MCF 10A (cell line): ENCODE measurements at places on chromosomes 1 and 21. TPM values are rescaled to one million over a fixed set of nuclear protein-coding genes. Genes with fewer than 3 reads are reported as not detected.
A peak's percentile ranks its signal among the peaks of the same experiment; 100 is the strongest.

FABP3 gene
- total RNA-seq, result not detected in 2 replicates

DNA sequence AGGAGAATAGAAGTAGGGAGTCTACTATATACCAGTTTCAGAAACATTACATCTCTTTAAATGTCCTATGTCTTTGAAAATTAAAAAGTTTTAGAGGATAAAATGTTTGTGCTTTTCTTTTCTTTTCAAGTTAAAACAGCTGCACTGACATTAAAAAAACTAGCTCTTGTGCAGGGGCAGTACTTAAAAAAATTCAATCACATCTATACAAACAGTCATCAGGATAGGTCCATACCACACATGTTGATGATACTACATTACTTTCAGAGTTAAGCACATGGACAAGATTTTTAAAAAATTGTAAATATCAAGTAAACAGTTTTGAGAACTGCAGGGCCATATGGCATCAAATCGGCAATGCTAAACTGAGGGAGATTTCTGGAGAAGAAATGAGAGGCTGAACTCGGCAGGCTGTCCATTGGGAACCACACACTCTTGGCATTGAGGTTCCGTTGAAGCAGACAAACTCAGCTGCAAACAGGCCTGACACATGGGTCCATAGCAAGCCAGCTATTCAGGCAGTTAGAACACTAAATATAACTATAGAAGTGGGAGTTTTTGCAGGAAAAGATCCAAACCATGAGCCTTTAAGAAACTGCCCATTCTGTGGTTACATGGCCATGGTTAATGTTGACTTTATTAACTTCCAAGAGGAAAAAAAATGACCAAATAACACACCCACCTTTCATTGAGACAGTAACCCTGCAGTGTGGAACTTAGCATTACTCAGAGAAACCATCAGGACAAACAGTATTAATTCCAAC is 84.5 kb upstream of the BCL10 start:
- H3K36me3 ChIP-seq, result peaks cover 5% of the 10 kb centered on the region
- no peak overlapping the region for H3K27ac ChIP-seq
- peaks cover 10% of the 10 kb centered on the region for H3K4me1 ChIP-seq
- peak; percentile 19 for DNase-seq

DNA sequence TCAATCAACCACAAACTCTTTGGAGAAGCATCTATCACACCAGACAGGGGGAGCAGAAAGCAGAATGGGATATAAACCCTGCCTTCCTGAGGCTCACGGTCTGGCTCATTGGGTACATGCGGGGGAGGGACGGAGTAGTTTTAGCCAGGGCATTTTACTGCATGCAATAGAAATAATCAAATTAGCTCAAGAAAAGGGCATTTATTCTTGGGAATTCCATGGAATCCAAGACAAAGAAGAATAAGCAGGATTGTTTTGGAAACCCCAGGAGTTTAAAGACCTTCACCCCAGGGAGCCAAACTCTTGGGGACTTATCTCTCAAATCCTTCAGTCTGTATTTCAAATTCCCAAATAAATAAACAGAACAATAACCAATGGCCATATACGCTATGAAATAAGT is 5.2 kb upstream of the KAZN start:
- no peak for DNase-seq
- no peak overlapping the region for H3K27ac ChIP-seq
- peaks cover 39% of the 10 kb centered on the region for H3K27me3 ChIP-seq

DNA sequence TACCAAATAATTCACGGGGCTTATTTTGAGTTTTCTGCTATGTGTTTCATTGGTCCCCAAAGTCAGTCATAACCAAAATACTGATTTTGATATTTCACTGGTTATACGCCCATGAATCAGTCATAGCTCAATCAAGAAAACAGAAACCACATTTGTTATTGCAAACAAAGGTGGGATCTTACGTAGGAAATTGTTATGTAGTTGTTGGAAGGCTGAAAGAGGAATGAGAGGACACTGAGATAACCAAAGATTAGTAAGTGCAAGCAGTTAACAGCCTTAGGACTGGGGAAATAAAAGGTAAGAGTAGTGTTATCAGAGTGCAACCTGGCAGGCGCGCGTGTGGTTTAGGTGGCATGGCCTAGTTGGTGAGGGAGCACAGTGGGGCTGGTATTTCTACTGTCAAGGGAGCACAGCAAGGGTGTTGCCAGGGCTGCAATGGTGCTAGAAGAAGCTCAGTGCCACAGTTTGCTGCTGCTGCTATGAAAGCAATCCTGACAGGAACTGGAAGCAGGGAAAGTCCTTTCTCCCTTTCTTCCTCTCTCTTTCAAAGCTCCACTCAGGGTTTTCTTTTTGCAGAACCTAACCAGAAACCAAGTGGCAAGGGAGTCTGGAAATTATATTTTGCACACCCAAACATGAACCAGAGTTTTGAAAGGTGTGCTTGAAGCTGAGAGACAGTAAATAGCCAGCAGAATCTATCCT is 33.7 kb downstream of the RTCA start:
- DNase-seq, result no peak
- no peak overlapping the region for H3K27ac ChIP-seq
- no peak overlapping the region for H3K4me3 ChIP-seq
- H3K27me3 ChIP-seq, result no peaks in the 10 kb centered on the region
- H3K36me3 ChIP-seq, result no peaks in the 10 kb centered on the region

DNA sequence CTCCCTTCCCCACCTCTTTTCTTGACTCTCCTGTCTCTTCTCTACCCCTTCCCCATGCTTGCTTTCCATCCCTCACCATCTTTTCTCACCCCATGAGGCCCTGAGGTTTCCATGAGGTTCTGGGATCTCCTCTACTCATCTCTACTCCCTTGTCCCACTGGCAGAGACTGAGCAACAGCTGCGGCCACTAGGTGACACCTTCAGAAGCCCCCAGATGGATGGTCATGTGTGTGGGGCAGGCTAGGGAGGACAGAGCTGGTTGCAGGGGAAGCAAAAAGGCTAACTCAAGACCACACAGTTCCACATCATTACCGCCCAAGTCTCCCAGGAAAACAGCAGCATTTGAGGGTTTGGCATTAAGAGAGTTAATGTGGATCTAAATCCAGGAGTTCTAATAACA is 45.0 kb downstream of the LRRN2 start:
- H3K4me1 ChIP-seq, result no peaks in the 10 kb centered on the region
- H3K4me3 ChIP-seq, result no peak overlapping the region
- no peak for DNase-seq
- no peak overlapping the region for H3K27ac ChIP-seq
- H3K27me3 ChIP-seq, result peaks cover 51% of the 10 kb centered on the region
- no peaks in the 10 kb centered on the region for H3K36me3 ChIP-seq

DNA sequence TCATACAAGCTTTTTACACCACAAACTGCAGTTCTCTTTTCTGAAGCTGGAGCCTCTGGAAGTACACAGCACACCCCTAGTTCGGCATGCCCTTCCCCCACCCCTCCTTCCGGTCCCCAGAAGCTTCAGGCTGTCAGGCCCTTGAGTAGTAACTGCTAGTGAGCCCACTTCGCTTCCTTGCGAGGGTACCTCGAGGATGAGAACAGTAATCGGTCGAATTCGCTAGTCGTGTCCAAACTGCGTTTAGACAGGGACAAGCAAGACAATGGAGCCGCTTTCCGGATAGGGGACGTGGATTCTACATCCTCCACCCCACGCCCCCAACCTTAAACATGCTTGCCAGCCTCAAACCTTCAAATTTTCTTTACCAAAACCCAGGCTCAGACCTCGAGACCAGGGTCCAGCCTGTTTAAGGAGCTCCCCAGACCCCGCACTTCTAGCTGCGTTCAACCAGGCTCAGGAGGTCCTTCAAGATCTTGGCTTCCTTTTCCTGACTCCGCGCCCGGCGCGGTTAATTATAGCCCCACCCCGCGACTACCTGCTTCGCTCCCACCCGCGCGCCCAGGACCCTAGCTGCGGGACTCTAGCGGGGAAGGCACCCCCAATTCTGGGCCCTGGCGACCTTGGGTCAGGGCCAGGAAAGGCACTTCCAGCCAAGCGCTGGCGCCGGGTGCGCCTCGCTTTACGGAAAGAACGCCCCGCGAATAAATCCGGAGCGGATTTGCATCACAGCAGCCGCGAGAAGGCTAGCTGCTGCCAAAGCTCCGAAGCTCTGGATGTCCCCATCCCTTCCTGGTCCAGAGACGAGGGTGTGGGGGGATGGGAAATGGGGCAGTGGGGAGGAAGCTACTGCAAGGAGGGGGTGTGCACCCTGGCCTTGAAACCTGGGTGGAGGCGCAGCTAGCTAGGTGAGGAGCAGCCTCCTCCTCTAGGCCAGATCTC is 8.1 kb upstream of the TSPAN1 start:
- no peaks in the 10 kb centered on the region for H3K36me3 ChIP-seq
- no peak for DNase-seq
- H3K4me1 ChIP-seq, result peaks cover 7% of the 10 kb centered on the region
- no peak overlapping the region for H3K4me3 ChIP-seq
